NCI-H345 (cell line): ENCODE measurements at places on chromosomes 16 and 17.

GRCh38 chr16:82955741-82956348, 329.1 kb downstream of the CDH13 start:
- DNase-seq, result no peak

GRCh38 chr17:41718287-41718645, 6.1 kb downstream of the GAST start:
- DNase-seq, result no peak

GRCh38 chr17:20968913-20969616, 73.7 kb downstream of the USP22 start:
- no peak for DNase-seq

- no peak for DNase-seq
These were observed 104.3 kb downstream of the PHKB start for GRCh38 chr16:47565454-47565853.

DNA sequence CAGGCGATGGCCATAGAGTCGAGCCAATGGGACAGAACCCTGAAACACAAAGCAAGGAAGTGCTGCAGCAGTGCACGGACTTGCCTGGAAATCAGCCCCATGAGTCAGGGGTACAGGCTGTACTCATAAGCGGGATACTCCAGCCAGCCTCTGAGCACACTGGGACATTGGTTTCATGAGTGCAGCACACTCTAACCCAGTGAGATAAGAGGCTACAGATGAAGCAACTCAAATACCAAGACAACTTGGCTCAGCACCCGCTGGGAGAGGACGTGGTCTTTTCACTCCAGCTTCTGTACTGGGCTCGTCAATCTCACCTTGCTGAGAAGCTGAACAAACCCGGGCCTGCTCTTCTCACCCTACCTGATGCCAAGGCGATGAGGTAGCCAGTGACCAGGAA, 98.2 kb downstream of the AXIN2 start:
- no peak for DNase-seq

DNA sequence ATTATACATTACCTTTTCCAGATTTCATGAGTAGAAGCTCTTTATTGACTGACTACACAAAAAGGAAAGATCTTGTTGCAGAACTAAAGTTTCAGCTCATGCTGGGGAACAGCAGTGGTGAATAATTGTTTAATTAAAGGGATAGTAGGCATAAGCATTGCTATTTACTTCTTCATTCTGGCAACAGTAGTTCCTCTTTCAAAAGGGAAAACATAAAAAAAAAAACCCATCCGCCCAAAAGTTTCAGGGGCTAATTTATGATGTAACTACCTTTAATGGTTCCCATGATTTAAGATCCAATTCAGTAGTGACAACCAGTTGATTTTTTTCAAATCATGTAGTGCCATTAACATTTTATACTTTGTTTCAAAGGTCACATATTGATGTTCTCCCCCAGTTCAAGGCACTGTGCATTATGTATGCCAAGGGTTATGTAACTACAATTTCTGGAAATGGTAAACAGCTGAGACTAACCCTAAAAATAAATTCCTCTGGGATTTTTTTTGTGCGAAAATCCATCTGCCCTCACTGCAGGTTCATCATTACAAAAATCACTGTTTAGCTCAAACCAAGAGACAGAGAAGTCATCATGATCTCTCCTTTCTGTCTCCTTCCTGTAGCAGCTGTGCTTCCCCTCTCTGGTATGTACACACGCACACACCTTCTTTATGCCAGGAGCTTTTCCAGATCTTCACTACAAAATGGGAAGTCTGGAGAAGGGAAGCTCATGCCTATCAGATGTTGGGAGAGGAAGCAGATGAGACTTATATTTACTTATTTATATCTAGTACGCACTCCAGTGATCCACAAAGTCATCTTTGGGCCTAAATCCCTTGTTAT, 2.2 kb upstream of the PHLPP2 start:
- DNase-seq, result no peak

DNA sequence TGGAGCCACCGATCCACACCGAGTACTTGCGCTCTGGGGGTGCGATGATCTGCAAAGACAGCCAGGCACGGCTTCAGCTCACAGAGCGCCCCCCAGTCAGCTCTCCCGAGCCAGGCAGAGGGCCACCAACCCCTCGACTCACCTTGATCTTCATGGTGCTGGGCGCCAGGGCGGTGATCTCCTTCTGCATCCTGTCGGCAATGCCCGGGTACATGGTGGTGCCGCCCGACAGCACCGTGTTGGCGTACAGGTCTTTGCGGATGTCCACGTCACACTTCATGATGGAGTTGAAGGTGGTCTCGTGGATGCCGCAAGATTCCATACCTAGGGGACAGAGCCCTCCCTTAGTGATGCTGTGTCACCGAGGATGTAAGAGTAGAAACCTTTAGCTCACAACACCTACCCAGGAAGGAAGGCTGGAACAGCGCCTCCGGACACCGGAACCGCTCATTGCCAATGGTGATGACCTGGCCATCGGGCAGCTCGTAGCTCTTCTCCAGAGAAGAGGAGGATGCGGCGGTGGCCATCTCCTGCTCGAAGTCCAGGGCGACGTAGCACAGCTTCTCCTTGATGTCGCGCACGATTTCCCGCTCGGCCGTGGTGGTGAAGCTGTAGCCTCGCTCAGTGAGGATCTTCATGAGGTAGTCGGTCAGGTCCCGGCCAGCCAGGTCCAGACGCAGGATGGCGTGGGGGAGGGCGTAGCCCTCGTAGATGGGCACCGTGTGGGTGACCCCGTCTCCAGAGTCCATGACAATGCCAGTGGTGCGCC, 1.6 kb downstream of the ACTG1 start:
- no peak for DNase-seq

DNA sequence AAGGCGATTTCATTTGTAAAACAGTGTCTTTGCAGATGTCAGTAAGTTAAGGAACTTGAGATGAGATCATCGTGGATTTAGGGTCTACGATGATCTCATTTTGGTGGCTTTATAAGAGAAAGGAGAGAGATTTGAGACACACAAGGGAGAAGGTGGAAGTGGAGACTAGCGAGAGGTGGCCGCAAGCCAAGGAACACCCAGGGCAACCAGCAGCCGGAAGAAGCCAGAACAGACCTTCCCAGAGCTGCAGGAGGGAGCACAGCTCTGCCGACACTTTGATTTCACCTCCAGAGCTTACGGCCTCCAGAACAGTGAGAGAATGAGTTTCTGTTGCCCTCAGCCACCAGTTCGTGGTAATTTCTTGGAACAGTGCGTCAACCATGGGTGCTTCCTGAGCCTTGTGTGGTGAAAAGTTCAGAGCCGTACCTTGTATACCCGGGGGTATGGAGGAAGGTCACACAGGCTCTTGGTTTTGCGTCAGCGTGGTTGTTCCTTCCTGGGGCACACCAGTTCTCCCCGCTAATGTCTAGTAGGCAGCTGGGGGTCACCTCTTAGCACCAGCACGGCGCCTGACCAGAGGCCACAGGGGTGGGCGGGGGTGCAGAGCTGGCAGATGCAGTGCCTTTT, 12.9 kb upstream of the SEC14L1 start:
- DNase-seq, result no peak
